ENCODE measurements at places on chromosomes 2 and 18. TPM values are rescaled to one million over a fixed set of nuclear protein-coding genes. Genes with fewer than 3 reads are reported as not detected.

The GPR17 gene
- not detected for total RNA-seq

The VAMP8 gene
- 10.0 TPM for total RNA-seq

The ZNF385B gene
- total RNA-seq, result 2.8 TPM

The TXNL1 gene
- 84.1 TPM for total RNA-seq

The NAT8 gene
- total RNA-seq, result not detected

The GAL3ST2 gene
- total RNA-seq, result 0.19 TPM

The CD8B gene
- not detected for total RNA-seq

The GAREM2 gene
- 1.6 TPM for total RNA-seq

The FIGN gene
- 10.4 TPM for total RNA-seq

The ZNF804A gene
- not detected for total RNA-seq

The DTNA gene
- 161 TPM for total RNA-seq

The PARD6G gene
- 1.9 TPM for total RNA-seq

The CLHC1 gene
- 5.9 TPM for total RNA-seq

The RGPD4 gene
- total RNA-seq, result 0.05 TPM

The RIT2 gene
- not detected for total RNA-seq
